ENCODE measurements at places on chromosomes 16 and 17.

DNA sequence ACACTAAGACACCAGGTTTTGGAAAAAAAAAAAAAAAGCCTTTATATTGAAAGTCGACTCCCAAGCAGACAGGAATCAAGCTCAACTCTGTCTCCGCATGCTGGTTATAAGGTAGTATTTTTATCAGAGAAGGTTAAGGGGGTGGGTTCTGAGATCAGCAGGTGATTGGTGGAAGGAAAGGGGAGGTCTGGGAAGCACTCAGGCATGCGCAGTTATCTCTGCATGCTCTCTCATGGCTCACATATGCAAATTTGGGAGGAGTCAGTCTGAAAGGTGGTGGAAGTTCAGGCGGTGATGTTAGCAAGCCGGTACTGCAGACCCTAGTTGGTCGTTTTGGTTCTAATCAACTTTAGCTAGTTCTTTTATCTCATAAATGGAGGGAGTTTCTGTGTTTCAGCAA lies 357.6 kb upstream of the C16orf82 start:
- DNase-seq = no peak

- no peak for DNase-seq
These were observed 48.9 kb downstream of the IRX6 start for GRCh38 chr16:55372792-55373488.

DNA sequence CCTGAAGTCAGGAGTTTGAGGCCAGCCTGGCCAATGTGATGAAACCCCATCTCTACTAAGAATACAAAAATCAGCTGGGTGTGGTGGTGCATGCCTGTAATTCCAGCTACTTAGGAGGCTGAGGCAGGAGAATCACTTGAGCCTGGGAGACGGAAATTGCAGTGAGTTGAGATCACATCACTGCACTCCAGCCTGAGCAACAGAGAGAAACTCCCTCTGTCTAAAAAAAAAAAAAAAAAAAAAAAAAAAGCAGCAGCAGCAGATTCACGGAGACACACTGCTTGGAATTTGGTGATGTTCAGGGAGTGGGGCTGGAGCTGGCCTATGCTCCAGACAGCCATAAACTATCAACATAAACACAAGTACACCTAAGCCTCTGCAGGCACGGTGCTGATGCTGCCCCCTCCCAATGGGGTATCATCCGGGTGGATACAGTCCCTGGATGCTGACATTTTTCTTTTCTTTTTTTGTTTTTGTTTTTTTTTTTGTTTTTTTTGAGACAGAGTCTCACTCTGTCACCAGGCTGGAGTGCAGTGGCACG lies 39.6 kb upstream of the RHOT1 start:
- DNase-seq = no peak

GRCh38 chr17:78127888-78128550 lies 536 bp downstream of the TMC6 start:
- DNase-seq = peak; percentile 42

DNA sequence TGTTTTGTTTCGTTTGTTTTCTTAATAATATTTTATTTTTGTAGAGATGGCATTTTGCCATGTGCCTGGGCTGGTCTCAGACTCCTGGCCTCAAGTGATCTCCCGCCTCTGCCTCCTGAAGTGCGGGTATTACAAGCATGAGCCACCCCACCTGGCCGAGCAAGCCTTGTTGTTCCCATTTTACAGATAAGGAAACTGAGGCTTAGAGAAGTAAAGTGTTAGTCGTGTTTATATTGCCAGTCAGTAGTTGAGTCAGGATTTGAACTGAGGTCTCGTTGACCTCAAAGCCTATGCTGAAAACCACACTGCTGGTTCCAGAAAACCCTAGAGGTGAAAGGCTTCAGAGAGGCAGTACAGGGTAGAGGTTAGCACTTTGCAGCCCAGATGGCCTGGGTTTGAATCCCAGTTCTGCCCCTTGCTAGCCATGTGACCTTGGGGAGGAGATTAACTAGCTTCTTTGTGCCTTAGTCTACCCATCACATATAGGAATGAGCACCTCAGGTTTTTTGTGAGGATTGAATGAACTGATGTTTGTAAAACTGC lies 102.0 kb downstream of the ABCC6 start:
- no peak for DNase-seq

- DNase-seq = no peak
These were observed 6.7 kb downstream of the SMTNL2 start for GRCh38 chr17:4590981-4591453.

DNA sequence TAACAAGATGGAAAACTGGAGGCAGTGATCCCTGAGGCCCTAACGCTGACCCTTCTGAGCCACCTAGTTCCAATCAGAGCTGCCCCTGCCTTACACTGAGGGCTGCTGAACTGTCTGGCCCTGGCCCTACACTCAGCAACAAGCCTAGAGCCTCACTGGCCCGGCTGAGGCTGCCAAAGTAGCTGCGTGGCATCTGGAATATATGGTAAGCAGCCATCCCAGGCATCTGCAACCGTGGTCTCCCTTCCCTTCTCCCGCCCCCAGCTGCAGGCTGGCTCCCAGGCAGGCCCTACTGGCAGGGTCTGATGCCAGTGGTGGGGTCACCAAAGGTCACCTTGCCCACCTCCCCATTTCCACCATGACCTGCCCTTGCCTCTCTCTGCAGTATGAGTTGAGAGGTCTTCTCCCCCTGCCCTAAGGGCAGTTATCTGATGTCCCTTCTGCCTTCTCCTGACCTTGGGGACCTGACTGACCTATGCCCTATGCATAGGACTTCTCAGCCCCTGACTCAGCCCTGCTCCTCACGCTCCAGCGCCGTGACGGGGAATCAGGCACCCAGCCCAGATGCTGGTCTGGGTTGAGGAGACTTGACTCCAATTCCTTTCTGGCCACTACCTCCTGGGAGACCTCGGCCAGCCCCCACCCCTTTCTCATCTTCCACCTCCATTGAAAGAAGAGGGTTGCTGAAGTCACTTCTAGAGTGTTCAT lies 45.3 kb downstream of the CPNE2 start:
- no peak for DNase-seq

DNA sequence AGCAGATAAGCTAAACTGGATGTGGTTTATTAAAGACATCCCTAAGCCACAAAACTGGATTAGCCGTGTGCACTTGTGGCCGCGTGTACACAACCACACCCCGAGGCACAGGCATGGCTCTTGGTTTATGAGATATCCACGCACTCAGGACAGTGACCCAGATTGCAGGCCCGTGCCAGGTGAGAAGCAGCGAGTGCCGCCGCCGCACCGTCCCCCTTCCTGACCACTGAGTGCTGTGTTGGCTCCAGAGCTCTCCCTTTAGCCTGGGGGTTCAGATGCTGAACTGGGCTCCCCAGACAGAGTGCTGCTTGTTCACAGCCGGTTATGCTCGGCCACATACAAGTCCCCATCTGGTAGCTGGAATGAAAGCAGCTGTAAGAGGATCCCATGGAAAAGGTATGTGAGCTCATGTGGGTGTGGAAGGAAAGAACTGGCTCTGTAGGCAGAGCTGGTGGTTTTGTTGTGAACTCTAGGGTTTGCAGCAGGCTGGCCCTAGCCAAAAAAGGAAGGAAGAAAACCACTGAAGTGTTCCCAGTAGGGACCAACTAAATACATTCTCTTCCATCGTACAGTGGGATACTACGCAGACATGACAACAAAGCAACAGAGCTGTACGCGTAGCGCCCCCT lies 29.5 kb downstream of the KNOP1 start:
- no peak for DNase-seq

GRCh38 chr16:57724531-57724930 lies 11.0 kb upstream of the KATNB1 start:
- DNase-seq = no peak

DNA sequence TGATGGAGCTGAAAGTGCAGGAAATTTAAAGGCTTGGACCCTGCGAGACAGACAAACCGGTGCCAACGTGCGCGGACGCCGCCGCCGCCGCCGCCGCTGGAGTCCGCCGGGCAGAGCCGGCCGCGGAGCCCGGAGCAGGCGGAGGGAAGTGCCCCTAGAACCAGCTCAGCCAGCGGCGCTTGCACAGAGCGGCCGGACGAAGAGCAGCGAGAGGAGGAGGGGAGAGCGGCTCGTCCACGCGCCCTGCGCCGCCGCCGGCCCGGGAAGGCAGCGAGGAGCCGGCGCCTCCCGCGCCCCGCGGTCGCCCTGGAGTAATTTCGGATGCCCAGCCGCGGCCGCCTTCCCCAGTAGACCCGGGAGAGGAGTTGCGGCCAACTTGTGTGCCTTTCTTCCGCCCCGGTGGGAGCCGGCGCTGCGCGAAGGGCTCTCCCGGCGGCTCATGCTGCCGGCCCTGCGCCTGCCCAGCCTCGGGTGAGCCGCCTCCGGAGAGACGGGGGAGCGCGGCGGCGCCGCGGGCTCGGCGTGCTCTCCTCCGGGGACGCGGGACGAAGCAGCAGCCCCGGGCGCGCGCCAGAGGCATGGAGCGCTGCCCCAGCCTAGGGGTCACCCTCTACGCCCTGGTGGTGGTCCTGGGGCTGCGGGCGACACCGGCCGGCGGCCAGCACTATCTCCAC lies at the start of gene NOG:
Gene NOG (plus strand): TSS at position 54 of the 674 bp plus-strand sequence. CDS start 525 bp downstream, at position 579.
- DNase-seq = no peak

DNA sequence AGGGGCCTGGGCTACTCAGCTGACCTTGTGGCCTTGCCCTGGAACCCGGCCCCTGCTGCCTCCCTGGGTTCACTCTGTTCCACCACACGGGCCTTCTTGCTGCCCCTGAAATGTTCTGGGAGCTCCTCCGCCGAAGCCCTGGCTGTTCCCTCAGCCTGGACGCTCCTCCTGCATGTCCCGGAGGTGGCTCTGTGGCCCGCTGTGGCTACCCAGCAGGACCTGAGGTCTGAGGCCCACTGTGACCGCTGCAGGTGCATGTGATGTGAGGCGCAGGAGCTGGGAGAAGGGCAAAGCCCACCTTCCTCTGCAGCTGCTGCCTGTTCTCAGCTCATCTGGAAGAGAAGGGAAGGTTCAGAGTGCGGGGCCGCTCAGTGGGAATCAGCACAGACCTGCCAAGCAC lies 38.9 kb upstream of the ACSF3 start:
- no peak for DNase-seq

- no peak for DNase-seq
These were observed 22.0 kb upstream of the PHLPP2 start for GRCh38 chr16:71746442-71747046.

DNA sequence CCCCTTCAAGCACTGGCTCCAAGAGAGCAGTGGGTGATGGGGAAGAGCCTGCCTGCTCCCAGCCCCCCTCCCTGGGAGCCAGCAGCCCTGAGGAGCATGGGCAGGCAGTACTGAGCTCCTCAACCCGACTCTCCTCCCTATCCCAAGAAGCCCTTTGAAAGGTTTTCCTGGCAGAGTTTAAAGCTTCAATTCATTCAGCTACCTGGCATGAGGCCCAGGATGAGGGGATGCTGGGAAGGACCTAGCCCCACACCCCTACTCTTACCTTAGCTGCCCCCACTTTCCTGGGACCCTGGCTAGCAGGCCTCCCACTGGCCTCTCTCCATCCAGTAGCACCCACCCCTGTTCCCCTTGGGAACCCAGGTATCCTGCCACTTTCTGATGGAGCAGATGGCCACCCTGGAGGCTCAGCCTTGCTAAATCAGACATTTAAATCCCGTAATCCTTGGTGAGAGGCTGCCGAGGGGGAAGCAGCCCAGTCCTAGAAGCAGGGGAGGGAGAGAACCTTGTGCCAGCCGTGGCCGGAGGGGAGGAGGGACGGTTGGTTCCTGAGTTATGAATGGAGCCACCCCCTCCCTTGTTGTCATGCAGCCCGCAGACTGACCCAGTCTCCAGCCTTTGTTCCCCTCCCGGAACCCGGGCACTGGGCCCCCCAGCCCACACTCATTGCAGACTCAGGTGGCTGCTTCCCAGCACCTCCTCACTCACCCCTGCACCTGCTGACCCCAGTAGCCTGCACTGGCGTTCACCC lies 17.1 kb downstream of the ATP1B2 start:
- DNase-seq = no peak

- DNase-seq = no peak
These were observed 43.5 kb downstream of the CFAP20 start for GRCh38 chr16:58085584-58086251.

- no peak for DNase-seq
These were observed 4.1 kb upstream of the SLC13A2 start for GRCh38 chr17:28469376-28469775.

DNA sequence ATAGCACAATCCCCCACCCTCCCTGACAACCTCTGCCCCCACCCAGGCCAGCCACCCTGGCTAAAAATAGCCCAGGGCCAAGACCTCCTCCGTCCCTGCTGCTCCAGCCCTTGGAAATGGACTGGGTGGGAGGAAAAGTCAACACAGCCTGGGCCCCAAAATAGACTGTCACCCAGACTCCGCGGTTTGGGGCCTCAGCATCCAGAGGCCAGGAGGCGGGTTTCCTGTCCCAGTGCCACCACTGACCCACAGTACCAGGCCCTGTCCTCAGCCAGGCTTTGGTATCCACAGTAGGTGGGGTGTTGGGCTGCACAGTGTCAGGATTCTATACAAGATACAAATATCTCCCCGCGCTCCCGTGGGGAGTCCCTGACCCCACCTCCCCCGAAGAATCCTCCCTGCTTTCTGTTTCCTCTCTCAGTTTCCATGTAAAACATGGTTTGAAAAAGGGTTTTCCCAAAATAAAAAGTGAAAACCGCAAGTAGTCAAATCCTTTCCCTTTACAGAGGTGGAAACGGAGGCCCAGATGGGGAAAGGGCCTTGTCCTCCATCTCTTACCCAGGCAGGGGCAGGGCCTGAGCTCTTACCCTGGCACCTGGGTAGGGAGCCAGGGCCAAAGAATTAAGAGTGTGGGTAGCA lies 20.1 kb downstream of the CPNE2 start:
- no peak for DNase-seq

- DNase-seq = no peak
These were observed at the start of gene ENGASE for GRCh38 chr17:79074649-79075445. ENGASE (plus strand) TSS chr17:79074824; CDS start chr17:79074945, 121 bp downstream.

DNA sequence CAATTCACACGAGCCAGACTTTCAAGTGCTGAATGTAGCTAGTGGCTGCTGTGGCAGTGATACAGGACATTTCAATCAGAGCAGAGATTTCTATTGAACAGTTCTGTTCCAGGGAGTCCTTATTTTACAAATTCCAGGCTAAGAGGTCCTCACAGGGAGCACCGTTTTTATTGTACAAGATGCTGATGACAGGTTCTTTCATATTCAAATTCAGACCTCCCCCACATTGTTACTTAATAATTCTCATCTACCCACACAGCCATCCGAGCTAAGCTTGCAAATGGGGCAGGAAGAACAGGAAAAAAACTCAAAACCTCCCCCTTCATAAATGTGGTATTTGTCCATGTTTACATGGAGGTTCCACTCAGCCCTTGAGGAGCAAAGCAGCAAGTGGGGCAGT lies 9.8 kb downstream of the GABARAPL2 start:
- DNase-seq = no peak

DNA sequence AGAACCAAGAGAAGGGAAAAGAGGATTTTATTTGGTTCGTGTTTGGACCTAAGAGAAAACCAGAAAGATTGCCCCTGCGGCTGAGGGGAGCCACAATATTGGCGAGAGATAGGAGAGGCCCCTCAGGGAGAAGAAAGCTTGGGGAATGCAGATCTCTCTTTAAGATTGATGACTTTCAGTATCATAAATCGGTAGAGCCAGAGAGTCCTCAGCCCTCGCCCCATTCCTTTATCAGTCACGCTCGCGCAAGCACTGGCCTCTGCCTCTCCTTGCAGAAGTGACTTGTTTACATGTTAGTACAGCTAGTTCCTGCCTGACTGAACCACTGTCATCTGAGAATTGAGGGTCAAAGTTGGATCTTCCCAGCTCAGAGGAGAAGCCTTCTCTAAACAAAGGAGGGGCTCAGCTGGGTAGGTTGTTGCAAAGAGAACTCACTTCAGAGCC lies 21.5 kb upstream of the KRT19 start:
- DNase-seq = no peak
